ENCODE measurements at places on chromosomes 3 and 15. TPM values are rescaled to one million over a fixed set of nuclear protein-coding genes. Genes with fewer than 3 reads are reported as not detected.

GRCh38 chr3:112973325-112974177, 1.4 kb downstream of the CD200R1 start:
- no peak for DNase-seq

GRCh38 chr3:133821767-133822638, 16.4 kb downstream of the SRPRB start:
- DNase-seq: no peak

DNA sequence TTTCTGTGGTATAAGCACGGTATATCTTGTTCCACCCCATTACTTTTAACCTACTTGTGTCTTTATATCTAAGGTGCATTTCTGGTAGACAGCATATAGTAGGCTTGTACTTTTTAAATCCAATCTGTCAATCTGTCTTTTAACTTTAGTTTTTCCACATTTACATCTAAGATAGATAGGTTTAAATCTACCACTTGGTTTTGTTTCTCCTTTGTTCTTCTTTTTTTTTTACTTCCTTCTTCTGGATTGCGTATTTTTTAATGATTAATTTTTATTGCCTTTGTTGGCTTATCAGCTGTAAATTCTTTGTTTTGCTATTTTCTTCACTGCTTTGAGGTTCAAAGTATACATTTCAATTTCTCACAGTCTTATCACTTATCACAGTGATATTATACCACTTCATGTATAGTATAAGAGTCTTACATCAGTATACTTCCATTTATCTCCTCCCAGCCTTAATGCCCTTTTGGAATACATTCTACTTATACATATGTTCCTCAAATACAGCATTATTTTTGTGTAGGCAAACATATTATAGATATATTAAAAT, 31.0 kb downstream of the IQCB1 start:
- DNase-seq: no peak

KCNAB1 gene
- not detected for polyA plus RNA-seq

GRCh38 chr15:69664572-69665571, 212.3 kb downstream of the RPLP1 start:
- no peak for DNase-seq

- DNase-seq: no peak
These were observed 56.5 kb downstream of the MCTP2 start for GRCh38 chr15:94287794-94288246.

GRCh38 chr3:11607816-11608215, 35.9 kb downstream of the VGLL4 start:
- DNase-seq: no peak

FAM81A gene
- polyA plus RNA-seq: 2.8 TPM

SEC11A gene
- 216 TPM for polyA plus RNA-seq

GRCh38 chr15:55574096-55574495, 14.0 kb downstream of the PYGO1 start:
- DNase-seq: no peak

- no peak for DNase-seq
These were observed 459.6 kb downstream of the NSUN3 start for GRCh38 chr3:94522488-94522887.

SCAMP5 gene
- polyA plus RNA-seq: 26.5 TPM

CCDC80 gene
- 1.8 TPM for polyA plus RNA-seq

DNA sequence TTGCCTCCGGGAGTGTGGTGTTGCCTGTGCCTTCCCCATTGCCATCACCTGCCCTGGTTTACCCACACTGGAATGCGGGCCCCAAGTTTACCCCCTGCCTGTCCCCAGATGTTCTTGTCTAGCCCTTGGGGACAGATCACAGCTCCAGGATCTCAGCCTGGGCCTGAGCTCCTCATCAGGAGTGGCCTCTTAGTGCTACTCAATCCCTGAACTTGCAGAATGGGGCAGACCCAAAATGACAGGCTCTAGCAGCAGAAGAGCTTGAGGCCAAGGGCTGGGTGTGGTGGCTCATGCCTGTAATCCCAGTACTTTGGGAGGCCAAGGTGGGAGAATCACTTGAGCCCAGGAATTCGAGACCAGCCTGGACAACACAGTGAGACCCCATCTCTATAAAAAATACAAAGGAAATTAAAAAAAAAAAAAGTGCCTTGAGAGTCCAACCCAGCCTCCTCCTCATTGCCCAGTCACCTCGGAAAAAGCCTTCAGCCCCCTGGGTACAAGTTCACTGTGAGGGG, 3.8 kb downstream of the CHAC1 start:
- DNase-seq: no peak

NOX5 gene
- not detected for polyA plus RNA-seq

ITPKA gene
- polyA plus RNA-seq: 52.9 TPM

COLQ gene
- 1.7 TPM for polyA plus RNA-seq

MOBP gene
- polyA plus RNA-seq: not detected

DNA sequence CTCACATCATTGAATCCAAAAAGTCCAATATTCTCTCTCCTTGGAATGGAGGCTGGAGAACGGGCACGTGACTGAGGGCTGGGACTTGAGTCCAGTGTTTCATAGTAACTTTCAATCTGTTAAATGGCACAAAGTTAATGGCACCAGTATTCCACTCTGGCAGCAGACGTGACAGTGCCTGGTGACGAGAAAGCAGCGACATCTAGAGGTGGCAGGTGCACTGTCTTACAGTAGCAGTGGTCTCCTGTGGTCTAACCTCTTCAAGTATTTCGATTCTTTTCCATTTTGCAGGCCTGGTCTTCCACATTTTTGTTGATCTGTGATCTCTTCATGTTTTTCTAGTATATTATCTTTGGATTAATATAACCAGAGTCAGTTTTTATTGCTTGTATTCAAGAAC, 107.1 kb downstream of the OXSM start:
- no peak for DNase-seq

- DNase-seq: no peak
These were observed 624.3 kb upstream of the LMCD1 start for GRCh38 chr3:7877312-7877711.

- DNase-seq: no peak
These were observed 761 bp upstream of the GRIP2 start for GRCh38 chr3:14540821-14541385.

DNA sequence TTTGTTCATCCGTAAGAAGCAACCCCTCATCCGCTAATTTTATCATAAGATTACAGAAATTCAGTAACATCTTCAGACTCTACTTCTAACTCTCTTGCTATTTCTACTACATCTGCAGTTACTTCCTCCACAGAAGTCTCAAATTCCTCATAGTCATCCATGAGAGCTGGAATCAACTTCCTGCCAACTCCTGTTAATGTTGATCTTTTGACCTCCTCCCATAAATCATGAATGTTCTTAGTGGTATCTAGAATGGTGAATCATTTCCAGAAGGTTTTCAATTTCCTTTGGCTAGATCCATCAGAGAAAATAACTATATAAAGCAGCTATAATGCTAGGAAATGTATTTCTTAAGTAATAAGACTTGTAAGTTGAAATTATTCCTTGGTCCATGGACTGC, 115.1 kb downstream of the TAFA4 start:
- no peak for DNase-seq

GRCh38 chr3:164779816-164780215, 298.5 kb downstream of the SI start:
- DNase-seq: no peak

ABHD5 gene
- 16.9 TPM for polyA plus RNA-seq

DNA sequence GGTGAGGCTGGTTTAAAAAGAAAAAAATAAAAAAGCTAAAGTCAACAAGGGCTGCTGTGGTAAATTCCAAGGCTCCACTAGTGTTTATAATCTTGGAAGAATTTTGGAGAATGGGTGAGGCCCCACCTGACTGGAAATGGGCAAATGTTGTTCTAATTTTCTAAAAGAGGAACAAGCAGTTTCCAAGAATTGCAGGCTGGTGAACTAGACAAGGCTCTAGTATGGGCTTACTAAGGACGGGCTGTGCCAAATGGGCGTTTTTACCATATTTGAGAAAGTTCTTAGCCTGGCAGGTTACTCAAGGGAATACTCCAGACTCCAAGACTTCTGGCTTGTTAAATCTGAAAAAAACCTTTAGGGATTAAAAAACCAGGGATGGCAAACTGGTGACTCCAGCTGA, 67.0 kb upstream of the ABHD2 start:
- DNase-seq: no peak

DNA sequence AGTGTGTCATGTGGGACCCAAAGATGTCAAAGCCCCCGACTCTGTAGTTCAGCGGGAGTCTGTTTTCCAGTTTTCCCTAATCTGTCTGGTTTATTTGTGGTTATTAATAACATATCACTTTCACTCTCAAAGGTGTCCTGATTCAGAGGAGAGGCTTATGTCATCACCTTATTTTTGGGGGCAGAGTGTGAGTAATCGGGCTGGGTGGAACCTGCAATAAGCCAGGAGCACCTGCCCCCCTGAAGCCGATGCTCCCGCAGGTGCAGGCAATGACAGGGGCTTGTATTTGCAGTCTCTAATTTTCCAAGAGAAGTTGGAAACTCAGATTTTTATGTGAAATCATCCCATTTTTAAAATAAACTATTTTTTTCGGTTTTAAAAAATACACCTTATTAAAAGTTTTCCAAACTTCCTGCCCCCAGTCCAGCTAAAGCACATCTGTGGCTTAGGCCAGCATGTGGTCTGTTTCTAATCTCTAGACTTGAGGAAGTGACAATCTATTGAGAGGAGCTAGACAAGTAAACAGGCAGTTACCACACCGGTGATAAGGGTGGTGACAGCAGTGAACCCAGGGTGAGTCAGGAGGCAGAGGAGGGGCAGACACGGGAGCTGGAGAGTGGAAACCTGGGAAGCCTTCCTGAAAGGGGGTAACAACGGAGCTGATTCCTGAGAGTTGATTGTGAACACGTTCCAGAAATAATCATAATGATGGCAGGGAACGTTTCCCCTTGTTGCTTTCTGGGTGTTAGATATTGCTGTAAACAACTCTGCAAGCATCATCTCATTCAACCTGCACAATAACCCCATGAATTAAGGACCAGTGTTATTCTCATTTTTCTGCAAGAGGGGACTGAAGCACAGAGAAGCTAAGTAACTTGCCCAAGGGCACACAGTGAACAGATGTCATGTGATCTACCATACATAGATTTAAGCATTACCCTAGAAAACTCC, 37.2 kb downstream of the BHLHE40 start:
- DNase-seq: no peak

DNA sequence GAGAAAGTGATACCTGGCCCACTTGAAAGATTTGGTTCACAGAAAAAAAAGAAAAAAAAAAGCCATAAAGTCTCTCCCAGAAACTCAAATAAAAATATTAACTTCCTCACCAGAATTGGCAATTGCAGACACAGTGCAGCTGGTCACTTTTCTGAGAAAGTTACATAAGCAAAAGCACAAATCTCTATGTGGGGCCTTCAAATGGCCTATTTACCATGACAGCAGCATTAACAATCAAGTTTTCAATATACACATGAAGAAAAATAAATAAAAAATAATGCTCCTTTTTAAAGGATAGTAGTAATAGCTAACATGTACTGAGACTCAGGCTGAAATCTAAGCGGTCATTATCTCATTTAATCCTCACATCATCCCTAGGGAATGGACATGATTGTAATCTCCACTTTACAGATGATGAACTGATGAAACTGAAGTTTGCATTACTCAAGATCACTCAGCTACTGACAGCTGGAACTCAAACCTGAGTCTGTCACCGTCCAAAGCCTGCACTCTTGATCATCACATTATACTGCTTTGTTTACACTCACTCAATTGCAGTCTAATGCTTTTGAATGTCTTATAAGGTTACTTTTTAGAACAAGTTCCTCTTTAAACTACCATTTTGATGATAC, 3.3 kb downstream of the NPTN start:
- no peak for DNase-seq

SLC51B gene
- polyA plus RNA-seq: 77.0 TPM

GRCh38 chr15:77804210-77804609, 171.5 kb upstream of the LINGO1 start:
- no peak for DNase-seq
